ENCODE measurements at places on chromosomes 13 and 19.

DNA sequence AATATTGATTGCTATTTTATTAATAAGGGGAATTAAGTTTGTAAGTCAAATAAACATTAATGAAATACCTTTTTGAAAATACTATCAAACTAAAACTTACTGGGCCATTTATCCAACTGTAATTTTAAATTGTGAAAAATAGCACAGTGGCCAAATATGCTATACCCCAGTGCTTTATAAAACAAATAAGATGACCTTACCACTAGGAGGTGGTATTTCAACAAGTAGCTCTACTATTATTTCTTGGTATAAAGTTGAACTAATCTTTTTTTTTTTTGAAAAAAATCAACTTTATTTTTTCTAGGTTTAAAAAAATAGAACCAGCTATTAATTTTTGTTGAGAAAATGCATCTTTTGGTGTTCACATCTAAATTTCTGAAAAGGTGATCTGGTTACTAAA lies 14.7 kb downstream of the LACC1 start:
- no peak for DNase-seq

GRCh38 chr19:45075301-45076028 lies 813 bp downstream of the ZNF296 start:
- DNase-seq, result no peak

- DNase-seq, result no peak
Observed at GRCh38 chr13:23509781-23510543, 60.2 kb upstream of the TNFRSF19 start.

DNA sequence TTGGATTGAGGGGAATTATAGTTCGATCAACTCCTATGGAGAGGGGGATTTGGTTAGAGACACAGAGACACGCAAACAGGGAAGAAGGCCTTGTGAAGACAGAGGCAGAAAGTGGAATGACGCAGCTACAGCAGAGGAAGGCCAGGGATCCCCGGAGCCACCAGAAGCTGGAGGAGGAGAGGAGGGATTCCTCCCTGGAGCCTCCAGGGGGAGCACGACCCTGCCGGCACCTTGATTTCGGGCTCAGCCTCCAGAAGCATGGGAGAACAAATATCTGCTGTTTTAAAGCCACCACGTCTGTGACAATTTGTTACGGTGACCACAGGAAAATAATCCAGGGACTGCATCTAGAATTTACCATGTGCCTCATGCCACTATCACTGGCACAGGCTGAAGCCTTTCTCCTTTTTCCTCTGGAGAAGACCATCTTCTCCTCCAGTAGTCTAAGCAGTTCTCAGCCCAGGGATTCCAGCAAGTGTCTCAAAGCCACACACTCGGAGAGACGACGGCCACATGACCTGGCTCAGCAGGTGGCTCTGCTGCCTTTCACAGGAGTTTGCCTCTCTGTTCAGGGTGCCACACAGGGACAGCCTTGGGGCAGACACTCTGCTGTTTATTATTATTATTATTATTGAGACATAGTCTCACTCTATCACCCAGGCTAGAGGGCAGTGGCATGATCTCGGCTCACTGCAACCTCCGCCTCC lies 39.9 kb upstream of the CCNE1 start:
- peak; percentile 9 for DNase-seq

DNA sequence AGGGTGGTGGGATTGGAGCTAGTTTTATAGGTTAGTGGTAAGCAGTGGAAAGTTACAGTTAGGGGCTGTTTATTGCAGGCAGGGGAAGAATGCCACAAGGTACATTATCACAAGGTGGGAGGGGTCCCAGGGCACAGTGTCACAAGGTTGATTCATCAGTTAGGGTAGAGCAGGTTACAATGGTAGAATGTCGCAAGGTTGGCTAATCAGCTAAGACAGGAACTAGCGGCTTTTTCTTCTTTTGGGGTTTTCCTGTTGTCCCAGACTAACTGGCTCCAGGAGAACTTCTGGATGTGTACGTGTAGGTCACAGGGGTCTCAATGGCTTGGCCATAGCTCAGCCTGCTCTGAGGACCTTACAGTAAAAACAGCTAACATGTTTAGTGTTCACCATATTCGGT lies 1221.1 kb downstream of the SLITRK1 start:
- no peak for DNase-seq

GRCh38 chr19:47826800-47827199 lies 5.1 kb downstream of the CRX start:
- no peak for DNase-seq

- no peak for DNase-seq
Observed at GRCh38 chr13:48232420-48233045, 473 bp upstream of the ITM2B start.

- DNase-seq, result no peak
Observed at GRCh38 chr19:41876847-41877832, at the start of gene CD79A. TSS of gene CD79A (plus strand) at chr19:41877279. CDS start at chr19:41877305, 26 bp downstream.

GRCh38 chr13:56182598-56182997 lies 958.1 kb upstream of the PRR20A start:
- no peak for DNase-seq

- no peak for DNase-seq
Observed at GRCh38 chr19:46818812-46819211, 30.4 kb upstream of the SLC1A5 start.

DNA sequence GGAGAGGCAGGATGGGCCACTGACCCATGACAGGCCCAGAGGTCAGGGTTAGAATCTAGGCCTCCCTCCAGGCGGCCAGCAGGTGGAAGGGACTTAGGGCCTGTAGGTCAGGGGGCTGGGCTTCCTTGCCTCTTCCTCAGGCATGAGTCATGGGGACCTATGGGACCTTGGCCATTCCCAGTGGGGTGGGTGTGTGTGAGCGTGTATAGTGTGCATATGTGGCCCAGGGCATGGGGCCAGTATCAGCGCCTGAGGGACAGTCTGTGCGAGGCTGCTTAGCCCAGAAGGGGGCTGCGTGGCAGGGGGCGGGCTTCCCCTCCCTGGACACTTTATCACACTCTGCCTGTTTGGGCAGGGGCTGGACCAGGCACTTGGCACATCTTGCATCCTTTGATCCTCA lies 13.3 kb downstream of the KCTD15 start:
- no peak for DNase-seq

DNA sequence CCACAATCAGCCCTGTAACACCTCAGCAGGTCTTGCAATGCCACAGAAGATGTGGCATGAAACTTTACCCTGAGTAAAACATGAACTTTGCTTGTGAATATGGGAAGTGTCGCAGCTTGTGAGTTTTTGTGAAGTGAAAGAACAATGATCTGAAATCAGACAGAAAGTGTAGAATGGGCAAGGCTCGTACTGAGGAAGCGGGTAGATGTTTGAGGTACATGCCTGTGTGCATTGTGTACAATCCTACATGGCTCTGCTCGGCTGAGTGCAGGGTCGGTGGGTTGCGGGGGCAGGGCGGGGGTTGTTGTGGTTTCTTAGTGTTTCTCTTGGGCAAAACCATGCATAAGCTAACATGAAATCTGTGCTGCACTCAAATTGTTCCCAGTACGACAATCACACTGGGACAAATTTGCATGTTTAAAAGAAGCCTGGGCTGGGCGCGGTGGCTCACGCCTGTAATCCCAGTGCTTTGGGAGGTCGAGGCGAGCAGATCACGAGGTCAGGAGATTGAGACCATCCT lies 1.1 kb downstream of the NLRP13 start:
- no peak for DNase-seq

GRCh38 chr13:24613755-24614154 lies 66.5 kb upstream of the ATP12A start:
- DNase-seq, result no peak

DNA sequence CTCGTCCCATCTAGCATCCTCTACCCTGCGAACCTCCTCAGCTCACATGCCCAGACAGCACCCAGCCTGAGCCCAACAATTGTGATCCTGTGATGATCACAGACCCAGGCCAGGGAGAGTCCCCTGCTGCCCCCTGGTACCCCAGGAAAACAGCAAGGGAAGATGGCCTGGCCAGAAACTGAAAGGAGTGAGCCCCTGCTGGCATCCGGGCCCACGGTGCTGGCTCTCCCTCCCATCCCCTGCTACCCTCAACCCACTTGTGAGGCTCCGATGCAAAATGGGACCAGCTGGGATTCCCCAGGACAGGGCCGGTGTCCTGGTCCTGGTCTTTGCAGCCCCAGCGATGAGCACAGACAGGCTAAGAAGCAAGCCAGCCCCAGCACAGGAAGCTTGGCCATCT lies 14.1 kb downstream of the RANBP3 start:
- DNase-seq, result no peak

GRCh38 chr13:100131863-100132574 lies 43.1 kb downstream of the PCCA start:
- DNase-seq, result no peak

- DNase-seq, result no peak
Observed at GRCh38 chr13:113232208-113233003, 23.0 kb downstream of the CUL4A start.

DNA sequence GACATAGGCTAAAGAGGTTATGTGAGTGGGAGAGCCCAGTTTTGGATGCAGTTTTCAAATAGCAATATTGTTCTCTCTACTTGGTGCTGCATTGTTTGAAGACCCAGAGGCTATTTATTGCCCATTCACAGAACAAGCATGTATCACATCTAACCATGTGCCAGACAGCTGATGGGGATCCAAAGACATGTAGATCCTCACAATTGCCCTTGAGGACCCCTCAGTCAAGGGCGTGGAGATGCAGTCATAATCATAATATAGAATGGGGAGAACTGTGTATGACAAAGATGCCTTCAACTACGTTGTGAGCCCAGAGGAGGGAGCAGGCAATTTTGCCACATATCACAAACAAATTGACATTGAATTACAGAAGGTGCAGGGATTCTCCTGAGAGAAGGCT lies 70.5 kb downstream of the NHLRC3 start:
- no peak for DNase-seq

DNA sequence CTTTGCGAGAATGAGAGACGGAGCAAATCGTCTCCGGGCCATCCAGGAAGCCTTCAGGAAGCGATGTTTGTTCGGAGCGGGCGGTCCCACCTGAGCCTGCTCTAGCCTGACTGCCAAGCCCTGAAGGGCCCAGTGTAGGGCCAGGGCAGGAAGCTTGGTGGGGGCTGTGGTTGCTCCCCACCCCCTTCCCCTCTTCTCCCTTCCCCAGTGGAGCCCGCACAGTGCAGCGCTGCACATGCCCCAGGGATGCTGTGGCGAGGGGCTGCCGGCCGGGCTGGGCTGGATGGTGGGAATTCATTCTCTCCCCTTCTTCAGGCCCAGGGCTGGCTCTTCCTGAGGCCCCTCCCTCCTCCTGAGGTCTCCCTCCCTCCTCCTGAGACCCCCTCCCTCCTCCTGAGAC lies 7.1 kb upstream of the GRTP1 start:
- DNase-seq, result no peak

- no peak for DNase-seq
Observed at GRCh38 chr13:63693696-63694095, 2278.0 kb upstream of the PCDH20 start.

- DNase-seq, result no peak
Observed at GRCh38 chr13:79621449-79621848, 140.5 kb downstream of the NDFIP2 start.

GRCh38 chr19:12867120-12868099 lies 13.8 kb downstream of the DNASE2 start:
- DNase-seq, result no peak

DNA sequence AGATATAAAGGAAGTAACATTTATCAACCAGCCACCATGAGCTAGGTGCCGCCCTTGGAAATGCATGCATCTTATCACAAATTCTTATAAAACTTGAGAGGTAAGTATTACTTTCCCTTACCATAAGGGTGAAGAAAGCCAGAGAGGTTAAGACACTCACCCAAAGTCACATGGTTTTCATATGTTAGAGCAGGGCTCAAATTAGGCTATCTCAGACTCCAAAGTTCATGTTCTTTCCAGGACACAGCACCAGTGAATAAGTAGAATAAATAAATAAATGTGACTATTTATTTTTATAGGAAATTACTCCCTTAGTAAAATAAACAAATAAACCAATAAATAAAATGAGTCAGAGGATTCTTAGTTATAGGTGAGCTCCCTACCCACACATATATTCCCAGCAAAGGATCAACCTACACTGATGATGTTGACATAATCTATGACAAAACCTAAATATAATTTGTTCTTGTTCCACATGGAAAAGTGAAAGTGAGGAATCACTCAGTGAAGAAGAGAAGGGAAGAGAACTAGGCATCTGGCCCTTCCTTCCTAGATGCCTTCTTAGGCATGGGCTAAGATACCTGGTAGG lies 27.2 kb downstream of the SPRY2 start:
- DNase-seq, result no peak

GRCh38 chr13:24649688-24650043 lies 30.5 kb upstream of the ATP12A start:
- no peak for DNase-seq

- DNase-seq, result no peak
Observed at GRCh38 chr19:347946-348861, 3.6 kb upstream of the MIER2 start.

DNA sequence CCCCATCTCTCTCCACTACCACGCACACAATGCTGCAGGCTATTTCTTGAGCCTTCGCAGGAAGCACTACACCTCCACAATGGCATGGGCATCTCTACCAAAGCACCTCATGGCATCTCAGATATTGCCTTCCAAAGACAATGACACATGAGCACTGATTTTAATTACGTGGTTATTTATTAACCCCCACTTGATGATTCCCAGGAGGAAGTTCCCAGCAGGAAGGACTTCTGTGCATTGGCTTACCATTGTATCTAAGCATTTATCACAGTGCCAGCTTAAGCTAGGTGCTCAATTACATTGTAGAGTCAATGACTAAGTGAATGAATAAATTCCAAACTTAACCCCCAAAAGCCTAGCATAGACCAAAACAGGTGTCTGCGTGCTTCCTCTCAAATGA lies 101.4 kb downstream of the ABCC4 start:
- no peak for DNase-seq

DNA sequence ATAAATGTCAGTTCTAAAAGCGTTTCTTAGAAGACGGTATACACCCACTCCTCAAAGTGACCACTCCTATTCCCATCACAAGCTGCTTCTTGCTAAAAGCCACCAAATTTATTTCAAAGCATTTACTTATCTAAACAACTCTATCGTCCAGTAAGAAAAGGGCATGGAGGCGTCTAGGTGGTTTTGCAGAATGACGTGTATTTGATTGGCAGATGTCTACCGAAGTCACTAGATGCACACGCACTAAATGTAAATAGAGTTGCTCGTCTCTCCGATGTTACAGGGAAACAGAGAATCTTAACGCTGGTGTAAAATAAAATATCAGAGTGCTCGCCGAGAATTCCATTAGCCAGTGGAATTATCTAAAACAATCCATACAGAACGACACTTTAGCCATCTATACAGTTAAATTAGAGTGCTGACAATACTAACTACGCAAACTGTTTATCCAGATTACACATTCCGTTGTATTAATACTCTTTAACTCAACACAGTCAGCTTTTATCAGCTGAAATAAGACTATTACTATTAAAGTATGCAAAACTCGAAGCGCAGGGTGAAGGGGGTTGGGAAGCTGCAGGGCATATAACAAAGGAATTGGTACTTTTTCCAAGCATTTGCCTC lies 1.9 kb downstream of the KLF12 start:
- peak; percentile 26 for DNase-seq

Measured in activated CD4-positive, alpha-beta T cell treated with anti-CD3 and anti-CD28 coated beads, Interleukin-2, amount 50 U/mL, for 4 hours (primary cell).